RWPE2 (cell line): ENCODE measurements at places on chromosomes 16 and 17.

- no peak overlapping the region for H3K4me3 ChIP-seq
- H3K4me1 ChIP-seq = no peaks in the 10 kb centered on the region
- H3K27me3 ChIP-seq = peaks cover 17% of the 10 kb centered on the region
- DNase-seq = no peak
These were observed 47.2 kb downstream of the GPR139 start for GRCh38 chr16:20026361-20027072.

DNA sequence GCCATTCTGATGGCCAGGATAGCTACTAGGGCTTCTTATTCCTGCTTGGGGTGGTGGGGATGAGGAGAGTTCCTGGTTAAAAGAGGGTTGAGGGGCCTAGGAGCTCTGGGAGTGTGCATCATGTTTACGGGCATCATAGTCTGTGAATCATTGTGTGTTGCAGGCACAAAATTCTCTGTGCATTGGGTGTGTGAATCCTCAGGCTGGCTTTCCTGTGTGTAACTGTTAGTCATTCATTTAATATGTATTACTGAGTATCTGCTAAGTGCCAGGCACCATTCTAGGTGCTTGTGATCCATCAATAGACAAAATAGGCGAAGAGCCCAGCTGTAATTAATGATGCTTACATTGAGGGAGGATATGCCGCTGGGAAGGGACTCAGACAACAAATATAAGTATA, 5.8 kb downstream of the PPY start:
- no peaks in the 10 kb centered on the region for H3K27me3 ChIP-seq
- H3K27ac ChIP-seq = no peak overlapping the region
- no peaks in the 10 kb centered on the region for H3K4me1 ChIP-seq
- no peak overlapping the region for H3K4me3 ChIP-seq

DNA sequence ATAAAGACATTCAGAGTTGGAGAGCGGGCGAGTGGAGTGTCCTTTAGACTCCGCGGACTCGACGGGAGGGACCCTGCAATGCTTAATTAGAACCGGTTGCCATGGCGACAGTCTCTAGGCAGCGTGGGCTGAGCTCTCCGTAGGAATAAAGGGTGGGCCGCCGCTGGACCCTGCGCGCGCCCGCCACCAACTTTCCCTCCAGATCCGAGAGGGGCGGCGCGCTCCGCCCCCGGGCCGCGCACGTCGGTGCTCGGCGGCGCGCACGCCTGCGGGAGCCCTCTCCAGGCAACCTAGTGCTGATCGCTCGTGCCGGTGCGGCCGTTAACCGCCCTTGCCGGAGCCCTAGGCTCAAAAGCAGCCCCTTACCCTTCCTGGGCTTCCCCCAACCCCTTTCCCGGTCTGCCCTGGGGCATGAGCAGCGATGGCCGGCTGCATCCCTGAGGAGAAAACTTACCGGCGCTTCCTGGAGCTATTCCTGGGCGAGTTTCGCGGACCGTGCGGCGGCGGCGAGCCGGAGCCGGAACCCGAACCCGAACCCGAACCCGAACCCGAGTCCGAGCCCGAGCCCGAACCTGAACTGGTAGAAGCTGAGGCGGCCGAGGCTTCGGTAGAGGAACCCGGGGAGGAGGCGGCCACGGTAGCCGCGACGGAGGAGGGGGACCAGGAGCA, at the start of gene PPM1E:
Gene PPM1E, plus strand, starts transcription at position 278 of the 669 bp plus-strand sequence.
- H3K27me3 ChIP-seq = peaks cover 55% of the 10 kb centered on the region
- H3K27ac ChIP-seq = no peak within 1 kb of the TSS
- peak; percentile 58 for DNase-seq
- no peaks in the 10 kb centered on the region for H3K4me1 ChIP-seq

GRCh38 chr16:63581570-63581969, 1540.3 kb downstream of the CDH11 start:
- H3K27ac ChIP-seq = no peak overlapping the region
- no peak for DNase-seq
- H3K4me3 ChIP-seq = no peak overlapping the region

DNA sequence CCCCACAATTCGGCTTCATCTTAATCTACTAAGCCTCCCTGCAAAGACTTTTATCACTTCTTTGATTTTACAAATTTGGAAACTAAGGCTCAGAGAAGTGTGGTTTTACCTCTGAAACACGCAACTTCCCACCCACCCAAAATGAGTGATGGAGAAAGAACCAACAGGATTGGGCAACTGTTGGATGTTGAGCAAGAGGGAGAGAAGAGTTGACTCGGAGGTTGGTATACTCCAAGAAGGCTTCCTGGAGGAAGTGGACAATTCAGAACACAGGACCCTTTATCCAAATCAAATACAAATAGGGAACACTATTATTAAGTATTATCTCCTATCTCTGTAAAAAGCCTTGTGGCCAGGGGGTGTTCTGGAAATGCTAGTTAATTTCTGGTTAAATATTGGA, 323.0 kb downstream of the C16orf95 start:
- no peaks in the 10 kb centered on the region for H3K36me3 ChIP-seq
- no peak for DNase-seq
- H3K4me1 ChIP-seq = peaks cover 9% of the 10 kb centered on the region
- no peak overlapping the region for H3K4me3 ChIP-seq
- peak overlapping the region; percentile 58 for H3K27ac ChIP-seq
- no peaks in the 10 kb centered on the region for H3K27me3 ChIP-seq

- H3K4me1 ChIP-seq = peaks cover 21% of the 10 kb centered on the region
- DNase-seq = peak; percentile 86
- peaks cover 9% of the 10 kb centered on the region for H3K36me3 ChIP-seq
- no peaks in the 10 kb centered on the region for H3K27me3 ChIP-seq
- peak overlapping the region; percentile 59 for H3K4me3 ChIP-seq
These were observed 487 bp downstream of the C17orf67 start for GRCh38 chr17:56833057-56833808.

- no peak for DNase-seq
- no peaks in the 10 kb centered on the region for H3K36me3 ChIP-seq
- no peak overlapping the region for H3K27ac ChIP-seq
- peaks cover 54% of the 10 kb centered on the region for H3K27me3 ChIP-seq
These were observed 3.2 kb upstream of the HOXB9 start for GRCh38 chr17:48629411-48629759.

DNA sequence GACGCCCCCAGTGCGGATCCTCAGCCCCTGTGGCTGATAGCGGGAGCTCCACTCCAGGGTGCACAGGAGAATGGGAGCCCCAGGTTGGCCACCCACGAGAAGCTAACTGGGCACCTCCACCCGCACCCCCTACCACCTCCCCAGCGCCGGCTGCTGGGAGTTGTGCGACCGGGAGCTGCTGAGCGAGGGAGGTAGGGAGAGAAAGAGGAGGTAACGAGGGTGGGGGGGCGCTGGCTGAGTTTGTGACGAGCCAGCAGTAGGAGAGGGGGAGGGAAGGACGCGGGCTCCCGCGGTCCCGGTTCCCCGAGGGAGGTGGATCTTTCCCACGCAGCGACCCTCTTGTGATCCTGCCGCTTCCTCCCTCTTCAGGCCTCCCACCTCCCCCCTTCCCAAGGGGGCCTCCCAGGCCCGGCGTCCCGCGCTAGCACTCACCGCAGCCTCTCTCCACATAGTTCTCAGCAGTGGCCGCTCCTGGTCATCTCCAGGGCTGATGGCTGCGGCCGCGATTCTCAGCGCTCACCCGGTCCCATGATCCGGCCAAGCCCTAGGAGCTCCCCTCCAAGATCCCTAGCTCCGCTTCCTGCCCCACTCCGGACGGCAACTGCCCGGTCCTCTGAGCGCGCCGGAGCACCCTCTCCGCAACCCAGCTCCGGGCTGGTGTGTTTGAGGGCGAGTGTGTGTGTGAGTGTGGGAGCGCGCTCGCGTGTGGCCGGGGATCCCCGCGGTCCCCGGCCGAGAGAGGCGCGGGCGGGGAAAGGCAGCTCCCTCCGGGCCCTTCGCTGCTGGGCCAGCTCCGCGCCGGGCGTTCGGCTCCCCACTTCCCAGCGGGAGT, at the start of gene GRIN2A:
Gene GRIN2A, minus strand, starts transcription at position 207 of the 832 bp plus-strand sequence. CDS start 2,017 bp downstream, outside the sequence.
- no peaks in the 10 kb centered on the region for H3K36me3 ChIP-seq
- no peak within 1 kb of the TSS for H3K4me3 ChIP-seq

DNA sequence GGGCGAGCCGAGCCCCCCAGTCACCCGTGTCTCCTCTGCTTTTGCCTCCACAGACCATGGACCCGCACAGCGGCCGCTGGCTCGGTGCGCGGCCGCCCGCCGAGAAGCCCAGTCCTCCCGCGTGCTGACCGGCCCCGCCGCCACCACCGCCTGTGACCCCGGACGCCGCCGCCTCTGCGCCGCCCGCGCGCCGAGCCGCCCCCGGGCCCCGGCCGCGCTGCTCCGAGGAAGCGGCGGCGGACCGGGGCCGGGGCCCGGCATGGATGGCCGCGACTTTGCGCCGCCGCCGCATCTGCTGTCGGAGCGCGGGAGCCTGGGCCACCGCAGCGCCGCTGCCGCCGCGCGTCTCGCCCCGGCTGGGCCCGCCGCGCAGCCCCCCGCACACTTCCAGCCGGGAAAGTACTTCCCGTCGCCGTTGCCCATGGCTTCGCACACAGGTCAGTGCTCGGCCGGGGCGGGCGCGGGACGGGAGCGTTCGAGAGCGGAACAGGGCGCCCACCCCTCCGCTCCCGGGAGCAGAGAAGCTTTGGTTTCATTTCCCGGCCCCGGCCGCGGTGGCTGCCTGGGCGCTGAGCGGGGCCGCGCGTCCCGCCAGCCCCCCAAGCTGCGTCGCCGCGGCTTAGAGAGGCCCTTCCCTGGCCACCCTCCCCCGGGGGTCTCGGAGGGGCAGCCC, 4.4 kb downstream of the BAHCC1 start:
- H3K4me1 ChIP-seq = peaks cover 3% of the 10 kb centered on the region
- H3K36me3 ChIP-seq = peaks cover 8% of the 10 kb centered on the region; the same call in 1 of the 2 replicates
- DNase-seq = no peak
- peak overlapping the region; percentile 82 for H3K4me3 ChIP-seq

DNA sequence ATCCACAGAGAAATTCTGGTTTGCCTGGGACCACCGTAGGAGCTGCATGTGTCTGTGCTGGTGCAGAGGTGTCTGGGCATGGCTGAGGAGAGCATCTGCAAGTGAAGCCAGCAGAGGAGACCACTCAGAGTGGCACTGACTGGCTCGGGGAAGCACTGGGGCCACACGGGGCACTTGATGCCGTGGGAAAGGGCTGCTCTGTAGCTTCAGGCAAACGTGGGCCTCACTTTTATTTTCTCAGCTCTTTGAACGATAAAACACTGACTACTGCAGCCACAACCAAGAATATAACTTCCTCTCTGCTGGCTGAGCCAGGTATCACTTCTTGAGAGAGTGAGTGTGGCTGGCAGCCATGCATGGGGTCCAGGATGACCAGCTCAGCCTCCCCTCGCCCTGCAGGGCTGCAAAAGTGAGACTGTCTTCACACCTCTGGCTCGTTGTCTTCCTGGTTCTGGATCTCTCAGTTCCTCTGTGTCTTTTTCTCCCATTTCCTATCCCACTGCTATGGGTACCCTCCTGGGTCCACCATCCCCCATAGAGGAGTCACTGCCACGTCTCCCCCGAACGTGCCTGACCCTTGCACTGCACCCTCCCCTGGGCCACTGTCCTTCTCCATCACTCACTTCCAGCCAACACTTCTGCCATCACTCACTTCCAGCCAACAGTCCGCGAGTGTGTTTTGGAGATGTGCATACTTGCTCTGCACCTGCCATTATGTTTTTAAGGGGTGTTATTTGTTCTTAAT, 201.4 kb upstream of the CHMP6 start:
- H3K36me3 ChIP-seq = 0 out of 2 replicates have a peak, but pooled peaks cover 10% of the 10 kb centered on the region
- no peak for DNase-seq
- peaks cover 58% of the 10 kb centered on the region for H3K4me1 ChIP-seq
- no peaks in the 10 kb centered on the region for H3K27me3 ChIP-seq
- no peak overlapping the region for H3K4me3 ChIP-seq

DNA sequence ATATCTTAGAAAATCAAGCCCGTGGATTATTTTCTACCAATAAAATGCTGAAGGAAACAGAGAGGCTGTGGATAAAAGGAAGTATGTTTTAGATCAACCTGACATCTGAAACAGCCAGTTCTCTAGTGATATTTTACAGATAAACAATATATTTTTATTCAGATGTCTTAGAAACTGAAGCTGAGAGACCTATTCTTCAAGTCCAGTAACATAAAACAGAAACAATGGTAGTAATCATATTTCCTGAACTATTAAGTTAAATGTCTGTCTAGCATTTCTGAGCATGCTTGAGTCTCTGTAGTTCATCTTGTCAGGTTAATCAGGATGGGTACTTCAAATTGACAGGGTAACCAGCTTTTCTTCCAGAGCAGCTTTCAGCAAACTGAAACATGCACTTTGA, 449.6 kb upstream of the TOM1L1 start:
- no peaks in the 10 kb centered on the region for H3K36me3 ChIP-seq
- no peak overlapping the region for H3K4me3 ChIP-seq
- no peaks in the 10 kb centered on the region for H3K27me3 ChIP-seq
- H3K4me1 ChIP-seq = no peaks in the 10 kb centered on the region

DNA sequence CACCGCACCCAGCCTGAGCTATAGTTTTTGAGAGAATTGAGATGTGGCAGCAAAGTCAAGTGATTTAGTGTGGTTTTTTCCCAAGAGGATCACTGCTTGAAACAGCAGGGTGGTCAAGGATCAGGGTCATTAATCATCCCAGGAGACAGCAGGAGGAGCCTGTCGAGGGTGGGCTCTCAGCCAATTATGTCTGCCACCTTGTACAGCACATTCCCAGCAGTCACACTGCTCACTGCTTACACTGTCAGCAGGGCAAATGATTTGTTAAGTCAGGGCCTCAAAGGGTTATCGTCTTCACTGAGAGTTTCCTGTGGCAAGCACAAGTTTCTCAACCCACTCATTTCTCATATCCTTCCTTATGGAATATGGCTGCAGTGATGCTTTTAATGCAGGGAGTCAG, 13.2 kb downstream of the B3GNT9 start:
- H3K36me3 ChIP-seq = peaks cover 71% of the 10 kb centered on the region
- H3K27me3 ChIP-seq = no peaks in the 10 kb centered on the region
- no peak overlapping the region for H3K4me3 ChIP-seq
- H3K4me1 ChIP-seq = no peaks in the 10 kb centered on the region
- no peak overlapping the region for H3K27ac ChIP-seq

- no peaks in the 10 kb centered on the region for H3K27me3 ChIP-seq
- DNase-seq = no peak
- no peaks in the 10 kb centered on the region for H3K36me3 ChIP-seq
- no peak overlapping the region for H3K4me3 ChIP-seq
- peaks cover 14% of the 10 kb centered on the region for H3K4me1 ChIP-seq
These were observed 9.3 kb upstream of the SLC16A5 start for GRCh38 chr17:75078284-75079022.

- H3K27me3 ChIP-seq = no peaks in the 10 kb centered on the region
- H3K27ac ChIP-seq = no peak overlapping the region
- no peaks in the 10 kb centered on the region for H3K36me3 ChIP-seq
- no peaks in the 10 kb centered on the region for H3K4me1 ChIP-seq
These were observed 138.2 kb upstream of the ERCC4 start for GRCh38 chr16:13781575-13782338.
